Renal cortical epithelial cell (primary cell): ENCODE measurements at places on chromosomes 2 and 18.
A peak's percentile ranks its signal among the peaks of the same experiment; 100 is the strongest.

GRCh38 chr2:29749041-29749440, 172.3 kb downstream of the ALK start:
- DNase-seq: peak; percentile 92

GRCh38 chr18:22169011-22169888, at the start of gene GATA6:
TSS of gene GATA6 (plus strand) at chr18:22169589. CDS start at chr18:22171145, 1,556 bp downstream.
- peak; percentile 74 for DNase-seq

DNA sequence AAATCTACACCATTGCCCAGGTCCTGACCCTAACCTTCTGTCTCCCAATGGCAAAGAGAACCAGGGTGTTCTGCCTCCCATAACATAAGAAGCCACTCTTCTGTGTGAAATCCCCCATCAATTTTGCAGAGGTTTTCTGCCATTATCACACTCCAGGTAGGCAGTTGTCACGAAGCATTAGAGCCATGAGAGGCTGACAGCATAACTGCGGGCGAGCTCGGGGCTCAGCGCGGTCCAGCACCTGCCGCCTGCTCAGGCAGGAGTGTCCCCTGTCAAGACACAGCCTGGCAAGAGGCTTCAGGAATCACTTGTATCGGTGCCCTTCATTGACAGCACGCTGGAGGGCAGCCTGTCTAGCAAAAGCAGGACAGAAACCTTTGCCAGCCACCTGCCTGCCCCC, 251.2 kb downstream of the SATB2 start:
- DNase-seq: no peak

GRCh38 chr2:68637047-68637446, 6.3 kb upstream of the PROKR1 start:
- DNase-seq: no peak

DNA sequence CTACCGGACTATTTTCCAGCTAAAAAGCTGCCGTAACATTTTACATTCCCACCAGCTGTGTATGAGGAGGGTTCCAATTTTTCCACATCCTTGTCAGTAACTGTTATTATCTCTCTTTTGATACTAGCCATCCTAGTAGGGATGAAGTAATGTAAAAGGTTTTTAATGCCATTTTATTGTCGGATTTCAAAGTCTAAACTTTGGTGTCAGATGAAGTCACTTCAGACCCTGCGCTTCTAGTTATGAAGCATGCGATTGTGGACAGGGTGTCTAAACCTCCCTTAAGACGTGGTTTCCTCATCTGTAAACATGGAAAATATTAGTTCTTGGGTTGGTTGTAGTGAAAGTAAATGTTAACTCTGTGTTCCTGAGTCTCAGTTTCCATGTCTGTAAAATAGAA, 4.7 kb downstream of the DGKD start:
- DNase-seq: no peak

DNA sequence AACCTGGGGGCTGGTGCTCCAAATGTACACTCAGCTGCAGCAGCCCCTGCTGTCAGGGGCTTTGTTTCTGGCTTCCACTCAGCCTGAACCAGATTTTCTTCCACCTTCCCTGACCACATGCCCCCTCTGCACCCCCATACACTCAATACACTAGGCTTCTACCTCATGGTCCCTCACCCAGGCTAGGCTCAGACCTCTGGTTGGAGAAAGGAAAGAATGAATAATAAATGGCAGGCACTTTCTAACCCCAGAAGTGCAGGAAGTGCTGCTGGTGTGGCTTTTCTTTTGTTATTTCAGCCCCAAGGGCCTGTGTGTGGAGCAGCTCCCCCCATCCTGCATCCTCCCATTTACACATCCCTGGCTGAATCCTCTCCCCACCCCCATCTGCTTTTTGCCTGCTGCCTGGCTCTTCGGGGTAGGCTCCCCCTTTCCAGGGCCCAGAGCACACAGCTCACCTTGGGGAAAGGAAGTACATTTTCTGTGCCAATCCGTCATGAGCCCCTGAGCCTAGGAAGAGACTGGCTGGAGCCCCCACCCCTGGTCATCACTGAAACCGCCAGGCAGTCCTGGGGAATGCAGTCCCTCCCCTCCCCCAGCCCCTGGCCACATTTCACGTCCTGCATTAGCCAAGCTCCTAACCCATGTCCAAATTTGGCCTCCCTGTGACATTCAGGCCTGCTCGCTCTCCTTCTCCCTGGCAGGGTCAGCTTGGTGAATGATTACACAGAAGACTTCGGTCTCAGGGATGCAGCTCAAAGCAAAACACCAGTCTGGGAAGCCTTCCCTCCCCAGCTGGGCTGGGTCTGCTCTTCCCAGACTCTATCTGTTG, 2.6 kb downstream of the DYSF start:
- DNase-seq: peak; percentile 85

GRCh38 chr2:22449696-22450095, 935.3 kb upstream of the KLHL29 start:
- DNase-seq: no peak

GRCh38 chr2:209788925-209789324, 17.3 kb downstream of the UNC80 start:
- DNase-seq: no peak

GRCh38 chr2:173286153-173286809, 68.4 kb upstream of the CDCA7 start:
- DNase-seq: no peak

GRCh38 chr18:48530399-48531081, 8.3 kb upstream of the CTIF start:
- DNase-seq: no peak

GRCh38 chr2:164464376-164464775, 156.9 kb downstream of the GRB14 start:
- no peak for DNase-seq

GRCh38 chr2:122329278-122329677, 573.8 kb downstream of the TSN start:
- no peak for DNase-seq
